ENCODE measurements at places on chromosomes 7 and 10. TPM values are rescaled to one million over a fixed set of nuclear protein-coding genes. Genes with fewer than 3 reads are reported as not detected.

GRCh38 chr7:17506095-17506494 lies 207.6 kb downstream of the AHR start:
- no peak for DNase-seq

DNA sequence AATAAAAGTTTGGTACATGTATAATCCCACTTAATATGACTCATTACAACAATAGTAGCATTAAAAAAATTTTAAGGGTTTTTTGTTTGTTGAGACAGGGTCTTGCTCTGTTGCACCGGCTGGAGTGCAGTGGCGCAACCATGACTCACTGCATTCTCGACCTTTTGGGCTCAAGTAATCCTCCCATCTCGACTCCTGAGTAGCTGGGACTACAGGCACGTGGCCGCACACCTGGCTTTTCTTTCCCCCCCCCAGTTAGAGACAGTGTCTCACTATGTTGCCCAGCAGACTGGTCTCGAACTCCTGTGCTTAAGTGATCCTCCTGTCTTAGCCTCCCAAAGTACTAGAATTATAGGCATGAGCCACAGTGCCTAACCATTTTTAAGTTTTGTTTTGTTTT lies 40.7 kb downstream of the KMT2C start:
- no peak for DNase-seq

DNA sequence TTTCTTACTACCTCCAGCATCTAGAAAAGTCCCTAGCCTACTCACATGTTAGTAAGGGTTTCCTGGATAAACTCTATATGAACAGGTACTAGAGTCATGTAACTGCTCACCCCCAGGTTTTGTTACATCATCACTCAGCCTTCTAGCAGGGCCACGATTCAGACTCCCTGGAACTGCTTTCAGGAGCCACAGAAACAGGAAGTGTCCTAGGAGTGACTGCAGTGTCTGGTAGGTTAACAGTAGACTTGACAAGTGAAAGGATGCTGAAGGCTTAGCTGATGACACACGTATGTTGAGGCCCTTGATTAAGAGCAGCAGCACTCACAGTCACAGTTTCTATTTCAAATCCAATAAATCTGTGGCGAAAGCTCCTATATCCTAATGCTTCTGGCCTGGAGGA lies 101.2 kb downstream of the DNMBP start:
- DNase-seq = no peak

- DNase-seq = no peak
These were observed 99.4 kb downstream of the ZMIZ1 start for GRCh38 chr10:79168210-79168609.

- DNase-seq = no peak
These were observed 15.0 kb downstream of the PRKAG2 start for GRCh38 chr7:151861881-151862280.

DNA sequence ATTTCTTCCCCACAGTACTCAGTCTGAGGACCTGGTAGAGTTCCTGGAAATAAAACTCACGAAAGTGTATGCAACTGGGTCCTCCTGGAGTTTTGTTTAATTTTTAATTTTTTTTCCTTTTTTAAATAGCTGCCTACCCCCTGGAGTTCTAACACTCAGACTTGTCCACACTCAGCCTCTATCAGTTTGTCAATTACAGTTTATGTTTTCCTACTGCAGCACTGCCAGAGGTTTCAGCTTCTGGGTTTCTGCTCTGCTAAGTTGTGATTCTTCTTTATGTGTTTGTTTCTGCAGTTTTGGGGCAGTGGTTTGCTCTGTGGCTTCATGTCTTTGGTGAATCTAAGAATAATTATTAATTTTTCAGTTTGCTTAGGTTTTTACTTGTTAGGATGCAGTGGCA lies 59.2 kb downstream of the TBC1D12 start:
- DNase-seq = no peak

- no peak for DNase-seq
These were observed 30.0 kb downstream of the CHCHD3 start for GRCh38 chr7:133051719-133052400.

GRCh38 chr10:5762531-5762930 lies 50.7 kb downstream of the GDI2 start:
- DNase-seq = no peak

Gene PIP
- not detected for total RNA-seq

Gene NUP205
- total RNA-seq = 28.3 TPM

Gene APBB1IP
- 4.2 TPM for total RNA-seq

Gene PLXDC2
- total RNA-seq = 38.0 TPM
